ENCODE measurements at places on chromosomes 2 and 18.

- DNase-seq = no peak
Observed at GRCh38 chr2:85875350-85876050, 13.3 kb downstream of the ST3GAL5 start.

DNA sequence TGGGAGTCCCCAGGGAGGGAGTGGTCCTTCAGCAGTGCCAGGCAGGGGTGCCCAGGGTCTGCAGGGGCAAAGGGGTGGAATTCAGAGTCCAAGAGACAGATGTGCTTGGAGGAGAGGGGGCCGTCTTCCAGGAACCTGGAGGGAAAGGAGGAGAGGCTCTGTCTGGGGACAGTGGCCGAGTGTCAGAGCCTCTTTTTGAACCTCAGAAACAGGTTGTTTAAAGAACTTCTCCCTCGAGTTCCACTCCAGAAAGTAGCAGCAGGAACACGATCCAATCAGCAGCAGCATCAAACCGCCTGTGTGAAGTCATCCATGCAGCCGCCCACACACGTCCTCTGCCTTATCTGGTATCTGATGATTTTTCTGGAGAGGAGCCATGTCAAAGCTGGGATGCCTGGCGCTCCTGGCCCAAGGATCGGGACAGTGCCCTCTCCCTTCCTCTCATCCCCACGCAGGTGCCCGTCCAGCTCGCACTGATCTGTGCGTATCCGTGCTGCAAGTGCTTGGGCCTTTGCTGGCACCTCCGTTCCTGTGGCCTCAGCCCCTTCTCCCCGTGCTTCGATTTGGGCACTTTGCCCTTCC is 205.1 kb downstream of the NDUFA10 start:
- no peak for DNase-seq

DNA sequence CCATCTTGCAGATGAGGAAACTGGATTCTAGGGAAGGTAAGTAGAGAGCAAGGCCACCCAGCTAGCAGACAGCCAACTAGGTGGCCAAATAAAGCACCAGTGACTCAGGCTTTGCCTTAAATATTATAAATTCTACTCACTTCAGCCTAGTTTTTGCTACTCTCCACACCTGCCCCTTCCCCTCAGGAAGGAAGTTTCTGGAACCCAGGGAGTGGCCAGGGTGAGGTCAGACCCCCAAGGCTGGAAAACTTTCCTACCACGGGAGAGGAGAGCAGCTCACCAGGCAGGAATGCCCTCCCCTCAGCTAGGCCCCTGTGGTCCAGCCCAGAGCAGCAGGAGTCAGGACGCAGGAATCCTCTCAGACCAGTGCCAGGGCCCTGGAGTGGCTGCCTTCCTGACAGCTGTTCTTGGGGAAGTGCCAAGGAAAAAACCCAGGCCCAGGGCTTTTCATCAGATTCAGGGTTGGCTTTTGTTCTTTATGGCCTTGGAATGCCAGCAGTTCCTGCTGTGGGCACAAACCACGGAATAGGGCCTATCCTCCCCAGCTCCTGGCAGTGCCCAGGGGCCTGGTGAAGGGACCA is 5.1 kb upstream of the PAX8 start:
- DNase-seq = no peak

DNA sequence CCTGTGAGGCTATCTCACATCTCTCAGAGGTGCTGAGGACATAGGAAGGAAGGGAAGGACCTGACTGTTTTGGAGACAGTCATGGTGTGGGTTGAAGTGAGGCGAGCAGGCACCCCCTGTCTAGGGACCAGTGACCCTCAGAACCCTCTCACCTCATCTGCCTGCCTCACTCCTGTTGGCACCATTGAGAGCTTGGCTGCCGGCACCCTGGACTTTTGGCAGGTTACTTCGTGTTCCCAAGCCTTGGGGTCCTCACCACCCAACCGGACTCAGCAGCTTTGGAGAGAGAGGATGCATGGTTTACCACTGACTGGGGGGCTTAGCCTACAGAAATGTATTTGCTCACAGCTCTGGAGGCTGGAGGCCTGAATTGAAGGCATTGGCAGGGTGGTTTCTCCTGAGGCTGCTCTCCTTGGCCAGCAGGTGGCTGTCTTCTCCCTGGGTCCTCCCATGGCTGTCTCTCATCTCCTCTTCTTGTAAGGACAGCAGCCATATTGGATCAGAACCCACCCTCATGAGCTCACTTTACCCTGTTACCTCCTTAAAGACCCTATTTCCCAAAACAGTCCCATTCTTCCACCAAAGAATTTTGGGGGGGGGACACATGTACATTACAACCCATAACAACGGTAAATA is 142.0 kb downstream of the TSN start:
- no peak for DNase-seq

DNA sequence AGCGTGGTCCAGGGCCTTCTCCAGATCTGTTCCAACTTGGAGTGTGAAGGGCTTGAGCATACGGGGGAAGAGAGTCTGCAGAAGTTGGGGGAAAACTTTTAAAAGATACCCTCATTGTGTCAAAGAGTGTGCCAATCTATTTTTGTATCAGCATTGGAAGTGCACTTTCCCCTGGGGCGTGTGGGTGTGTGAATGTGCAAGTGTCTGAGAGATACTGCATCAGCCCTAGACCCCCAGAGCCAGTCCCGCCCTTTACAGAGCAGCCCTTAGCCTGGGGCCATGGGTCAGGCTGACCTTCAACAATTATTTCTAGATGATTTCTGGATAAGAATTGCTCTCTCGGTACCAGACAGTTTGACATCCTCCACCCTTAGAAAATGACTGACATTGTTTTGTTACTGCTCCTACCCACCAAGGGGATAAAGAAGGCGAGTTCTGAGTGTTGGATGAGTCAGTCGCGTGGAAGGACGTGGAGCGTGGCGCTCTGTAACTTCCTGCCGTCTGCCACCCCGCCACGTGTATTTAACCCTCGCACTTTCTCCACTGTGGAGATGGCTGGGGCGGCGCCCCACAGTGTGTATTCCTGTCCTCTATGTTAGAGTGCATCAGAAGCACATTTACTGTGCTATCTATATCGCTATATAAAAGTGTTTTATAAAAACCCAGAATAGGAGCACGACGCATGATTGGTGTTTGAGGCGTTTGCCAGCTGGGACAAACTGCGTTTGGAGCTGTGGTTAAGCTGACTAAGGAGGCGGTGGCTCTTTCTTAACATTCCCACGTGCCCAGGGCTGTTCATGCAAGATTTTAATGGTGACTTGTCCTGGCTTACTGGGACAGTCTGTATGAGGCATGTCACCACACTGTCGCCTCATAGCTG is 122.6 kb downstream of the CABLES1 start:
- no peak for DNase-seq
